HCT116 (cell line): ENCODE measurements at places on chromosomes 5 and 9. TPM values are rescaled to one million over a fixed set of nuclear protein-coding genes. Genes with fewer than 3 reads are reported as not detected.

The SPOCK1 gene
- 0.27 TPM for total RNA-seq

The TEX10 gene
- 53.0 TPM for total RNA-seq

The NLN gene
- 67.6 TPM for total RNA-seq

The CCDC69 gene
- 4.3 TPM for total RNA-seq

The CDKN2A gene
- total RNA-seq = 89.7 TPM

The RANBP3L gene
- total RNA-seq = not detected

The PCDHGA11 gene
- 0.39 TPM for total RNA-seq

The SPATA31A3 gene
- total RNA-seq = not detected

The STOM gene
- 22.4 TPM for total RNA-seq

The CD274 gene
- 2.5 TPM for total RNA-seq

The TAF11L14 gene
- not detected for total RNA-seq

The PRR16 gene
- total RNA-seq = 0.42 TPM

The SLC6A19 gene
- not detected for total RNA-seq

The TMEFF1 gene
- total RNA-seq = 3.3 TPM

The SLCO6A1 gene
- total RNA-seq = 0.69 TPM

The ELL2 gene
- 29.8 TPM for total RNA-seq

DNA sequence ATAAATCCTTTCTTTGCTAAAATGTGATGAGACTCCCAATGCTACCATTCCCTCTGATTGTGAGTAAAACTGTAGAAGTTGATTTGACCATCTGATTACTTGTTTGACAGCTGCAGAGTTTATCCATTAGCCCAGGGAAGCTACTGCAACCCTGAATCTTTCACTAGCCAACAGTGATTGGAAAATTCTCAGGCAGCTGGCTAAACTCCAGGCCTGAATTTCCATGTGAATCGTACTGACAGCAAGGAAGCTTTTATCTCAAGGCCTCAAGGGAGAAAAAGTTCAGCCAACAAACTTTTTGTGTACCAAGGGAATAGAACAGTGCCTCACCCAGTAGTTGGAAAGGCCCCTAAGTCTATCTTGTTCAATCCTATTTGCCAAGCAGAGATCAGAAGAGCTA, 246.7 kb upstream of the TRPM3 start:
- no peak for DNase-seq

GRCh38 chr9:100213730-100214477, 114.9 kb downstream of the INVS start:
- DNase-seq = no peak

GRCh38 chr5:160629003-160629402, 207.3 kb downstream of the PTTG1 start:
- no peak for DNase-seq

DNA sequence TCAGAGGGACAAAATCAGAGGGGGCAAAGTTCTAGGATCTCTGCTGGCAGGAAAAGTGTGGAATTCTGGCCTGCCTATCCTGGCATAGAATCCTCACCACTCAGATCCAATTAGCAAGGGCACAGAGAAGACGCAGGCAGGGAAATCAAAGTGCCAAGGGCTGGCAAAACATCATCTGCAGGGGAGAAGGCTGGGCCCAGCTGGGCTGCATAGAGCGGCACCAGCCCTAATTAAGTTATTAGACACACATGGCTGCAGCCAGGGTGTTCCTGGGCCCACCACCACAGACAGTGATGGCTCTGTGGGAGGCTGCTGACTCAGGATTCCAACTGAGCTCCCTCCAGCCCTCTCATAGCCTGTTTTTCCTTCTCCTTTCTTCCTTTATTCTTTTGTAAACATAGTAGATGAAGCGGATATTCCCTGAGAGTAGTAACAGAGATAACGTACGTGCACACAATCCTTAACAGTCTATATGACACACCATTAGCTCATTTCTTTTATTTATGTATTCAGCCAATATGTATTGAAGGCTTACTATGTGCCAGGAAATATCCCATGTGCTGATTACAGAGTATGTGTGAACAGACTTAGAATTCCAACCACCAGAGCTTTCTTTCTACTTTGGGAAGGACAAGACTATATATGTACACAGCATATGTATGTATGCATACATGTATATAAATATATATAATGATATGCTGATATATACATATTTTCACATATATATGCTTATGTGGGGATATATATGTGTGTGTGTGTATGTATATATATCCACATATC, 236.1 kb downstream of the ASTN2 start:
- no peak for DNase-seq

DNA sequence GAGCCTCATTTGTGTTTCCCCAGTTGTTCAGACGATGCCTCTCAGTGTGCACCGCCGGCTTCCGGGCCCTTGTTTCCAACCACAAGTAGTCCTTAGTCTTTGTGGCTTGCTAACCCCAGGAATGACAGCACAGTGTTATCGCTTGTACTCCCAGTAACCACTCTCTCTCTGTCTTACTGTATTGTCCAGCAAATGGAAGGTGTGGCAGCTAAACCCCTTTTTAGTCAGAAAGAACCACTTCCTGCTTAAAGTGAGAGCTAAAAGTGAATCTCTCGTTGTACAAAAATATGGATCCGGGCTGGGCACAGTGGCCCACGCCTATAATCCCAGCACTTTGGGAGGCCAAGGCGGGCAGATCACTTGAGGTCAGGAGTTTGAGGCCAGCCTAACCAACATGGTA, 61.3 kb downstream of the ENC1 start:
- DNase-seq = no peak

GRCh38 chr5:173397516-173397915, 69.3 kb upstream of the STC2 start:
- DNase-seq = no peak

GRCh38 chr5:62002436-62002835, 303.6 kb upstream of the KIF2A start:
- DNase-seq = no peak

DNA sequence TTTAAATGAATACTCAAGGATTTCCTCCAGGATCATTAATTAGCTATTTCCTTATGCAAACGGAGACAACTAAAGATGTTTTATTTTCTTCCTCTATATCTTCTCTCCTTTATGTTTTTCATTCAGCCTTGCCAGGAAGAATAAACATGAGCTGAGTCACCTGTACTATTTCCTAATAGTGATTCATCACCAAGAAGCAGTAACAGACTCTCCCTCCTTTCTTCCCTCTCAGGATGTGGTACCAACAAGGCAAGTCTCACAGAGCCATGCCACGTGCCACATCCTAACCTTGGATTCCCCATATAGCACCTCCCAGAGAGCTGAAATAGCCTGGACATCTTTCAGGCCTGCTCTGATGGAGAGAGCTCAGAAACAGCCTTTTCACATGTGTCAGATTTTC, 758.6 kb upstream of the DMAC1 start:
- no peak for DNase-seq

DNA sequence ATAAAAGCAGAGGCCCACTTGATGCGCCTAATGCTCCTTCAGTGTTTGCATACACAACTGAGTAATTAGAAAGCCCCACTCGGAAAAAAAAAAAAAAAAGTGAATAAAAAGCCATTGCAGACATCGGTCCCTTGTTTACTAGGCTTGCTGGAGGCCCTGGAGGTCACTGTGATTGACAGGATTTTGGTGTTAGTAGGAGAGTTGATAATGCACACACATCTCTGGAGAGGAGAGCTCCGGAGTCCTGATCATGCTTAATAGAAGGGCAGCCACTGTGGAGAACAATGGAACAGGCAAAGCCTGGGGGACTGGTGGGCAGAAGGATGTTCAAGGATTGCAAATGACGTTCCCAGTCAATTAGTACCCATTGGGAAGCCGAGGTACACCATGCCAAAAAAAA, 152.5 kb downstream of the EFNA5 start:
- DNase-seq = no peak

DNA sequence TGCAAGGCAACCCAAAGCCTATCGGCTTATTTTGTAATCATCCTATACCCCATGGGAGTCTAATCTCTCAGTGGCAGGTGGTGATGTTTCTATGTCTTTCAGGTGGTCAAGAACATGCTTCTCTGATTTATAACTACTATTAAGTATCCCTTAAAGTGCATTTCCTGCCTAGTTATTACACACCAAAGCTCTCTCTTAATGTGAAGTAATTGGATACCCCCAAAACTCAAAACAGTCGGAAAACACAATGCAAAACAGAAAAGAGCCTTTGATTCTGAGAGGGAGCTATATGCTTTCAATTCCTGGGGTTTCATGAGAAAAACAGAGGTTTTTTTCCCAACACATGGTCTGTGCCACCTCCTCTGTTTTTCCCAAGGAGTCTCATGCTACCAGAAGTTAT, 416.4 kb downstream of the CSNK1G3 start:
- DNase-seq = no peak

GRCh38 chr5:61293071-61293470, 39.0 kb upstream of the ZSWIM6 start:
- no peak for DNase-seq

- no peak for DNase-seq
These were observed 947 bp upstream of the MARCHF3 start for GRCh38 chr5:127031147-127031862.

DNA sequence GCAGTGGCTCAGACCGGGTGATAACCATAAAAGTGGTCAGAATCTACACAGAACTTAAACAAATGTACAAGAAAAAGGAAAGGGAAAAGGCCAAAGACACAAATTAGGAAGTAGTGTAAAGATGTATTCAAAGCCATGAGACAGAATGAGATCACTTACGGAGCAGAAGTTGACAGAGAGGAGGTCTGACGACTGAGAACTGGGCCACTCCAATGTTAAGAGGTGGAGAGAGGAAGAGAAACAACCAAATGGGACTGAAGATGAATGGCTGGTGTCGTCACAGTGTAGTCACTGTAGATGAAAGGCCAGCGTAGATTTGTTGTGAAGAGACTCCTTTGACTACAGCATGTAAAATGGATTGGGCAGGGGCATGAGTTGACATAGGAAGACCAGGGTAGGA, 114.4 kb downstream of the DROSHA start:
- DNase-seq = no peak

DNA sequence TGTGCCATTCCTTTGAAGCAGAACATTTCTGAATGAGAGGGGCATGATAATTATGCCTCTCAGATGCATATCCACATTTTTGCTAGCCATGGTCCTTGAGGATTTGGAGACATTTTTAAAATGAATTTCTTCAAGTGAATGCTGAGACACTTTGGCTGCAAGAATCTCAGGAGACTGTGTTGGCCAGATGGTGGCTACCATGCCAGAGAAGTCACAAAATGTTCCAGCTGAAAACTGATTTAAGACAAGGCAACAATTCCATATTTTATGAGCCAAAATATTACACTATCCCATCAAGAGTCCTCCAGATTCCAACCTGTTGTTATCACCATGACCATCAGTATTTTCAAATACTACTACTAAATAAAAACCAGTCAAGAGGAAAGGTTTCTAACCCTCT, 859.5 kb upstream of the DMAC1 start:
- DNase-seq = no peak

DNA sequence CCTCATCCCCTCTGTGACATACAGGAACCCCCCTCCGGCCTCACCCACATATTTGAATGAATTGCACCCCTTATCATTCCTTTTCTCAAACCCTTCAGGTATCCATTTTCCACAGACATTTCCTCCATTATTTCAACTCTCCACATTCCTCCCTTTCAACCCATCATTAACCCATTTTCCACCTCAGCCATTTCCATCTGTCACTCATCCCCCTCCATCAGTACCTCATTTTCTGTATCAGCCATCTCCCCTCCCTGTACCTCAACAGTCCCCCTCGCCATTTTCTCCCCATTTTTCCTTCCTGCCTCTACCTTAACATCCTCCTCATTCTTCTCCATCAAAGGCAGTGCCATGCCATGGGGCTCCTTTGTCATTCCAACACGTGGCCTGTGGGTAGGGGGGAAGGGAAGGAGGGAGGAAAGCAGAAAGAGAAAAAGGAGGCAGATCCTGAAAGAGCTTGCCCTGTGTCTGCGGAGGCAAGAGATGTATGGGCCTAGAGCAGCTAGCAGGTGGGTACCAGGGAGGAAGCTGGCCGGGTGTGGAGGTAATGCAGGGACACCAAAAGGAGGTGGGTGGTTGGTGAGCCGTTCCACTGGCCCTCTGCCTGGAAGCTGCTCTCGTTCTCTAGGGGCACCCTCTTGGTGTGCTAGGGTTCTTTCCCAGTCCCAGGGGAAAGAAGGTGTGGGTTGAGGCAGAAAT, 1.5 kb downstream of the DNAJB5 start:
- DNase-seq = no peak

GRCh38 chr9:88503081-88503844, 31.7 kb upstream of the NXNL2 start:
- no peak for DNase-seq

DNA sequence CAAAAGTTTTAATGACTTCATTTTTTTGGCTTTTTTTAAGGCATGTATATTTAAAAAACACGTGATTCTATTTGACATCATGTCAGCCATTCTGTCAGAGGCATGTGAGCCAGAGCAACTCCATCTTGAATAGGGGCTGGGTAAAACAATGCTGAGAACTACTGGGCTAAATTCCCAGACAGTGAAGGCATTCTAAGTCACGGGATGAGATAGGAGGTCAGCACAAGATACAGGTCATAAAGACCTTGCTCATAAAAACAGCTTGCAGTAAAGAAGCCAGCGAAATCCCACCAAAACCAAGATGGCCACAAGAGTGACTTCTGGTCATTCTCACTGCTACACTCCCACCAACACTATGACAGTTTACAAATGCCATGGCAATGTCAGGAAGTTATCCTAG, 1000.6 kb upstream of the DMAC1 start:
- no peak for DNase-seq

DNA sequence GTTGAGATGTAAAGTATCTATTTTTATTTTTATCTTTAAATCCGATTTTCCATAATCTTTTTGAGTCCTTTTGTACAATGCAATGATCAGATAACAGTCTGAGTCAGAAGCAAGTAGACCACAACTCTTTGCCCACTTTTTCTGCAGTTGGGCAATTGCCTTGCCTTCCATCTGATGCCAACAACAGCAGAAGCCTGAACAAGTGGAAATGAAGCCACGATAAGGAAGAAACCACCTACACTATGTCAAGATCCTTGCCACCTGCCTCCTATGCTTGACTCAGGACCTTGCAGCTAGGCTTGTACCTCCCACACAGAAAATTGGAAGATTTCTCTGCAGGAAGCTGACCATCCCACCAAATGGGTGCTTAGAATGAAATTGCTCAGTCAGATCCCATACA, 78.6 kb downstream of the ANXA1 start:
- DNase-seq = no peak

GRCh38 chr5:169223595-169223953, 77.4 kb downstream of the SLIT3 start:
- no peak for DNase-seq

DNA sequence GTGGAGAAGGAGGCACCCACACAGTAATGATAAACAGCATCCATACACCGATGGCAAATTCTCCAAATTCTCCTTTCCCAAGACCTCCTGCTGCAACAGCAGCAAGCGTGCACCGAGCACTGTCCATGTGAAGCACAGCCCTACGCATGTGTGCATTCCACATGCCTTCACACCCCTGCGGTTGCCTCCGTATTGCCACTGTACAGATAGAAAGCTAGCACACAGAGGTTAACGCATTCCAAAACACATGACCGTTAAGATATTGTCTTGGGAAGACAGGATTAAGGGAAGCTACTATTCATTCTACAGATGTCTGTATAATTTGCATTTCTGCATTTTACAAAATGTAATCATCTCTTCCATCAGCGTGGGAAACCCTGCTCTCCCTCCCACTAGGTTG, 6.6 kb downstream of the FLT4 start:
- no peak for DNase-seq
